Caco-2 (cell line): ENCODE measurements at places on chromosomes 2 and 18. TPM values are rescaled to one million over a fixed set of nuclear protein-coding genes. Genes with fewer than 3 reads are reported as not detected.

DNA sequence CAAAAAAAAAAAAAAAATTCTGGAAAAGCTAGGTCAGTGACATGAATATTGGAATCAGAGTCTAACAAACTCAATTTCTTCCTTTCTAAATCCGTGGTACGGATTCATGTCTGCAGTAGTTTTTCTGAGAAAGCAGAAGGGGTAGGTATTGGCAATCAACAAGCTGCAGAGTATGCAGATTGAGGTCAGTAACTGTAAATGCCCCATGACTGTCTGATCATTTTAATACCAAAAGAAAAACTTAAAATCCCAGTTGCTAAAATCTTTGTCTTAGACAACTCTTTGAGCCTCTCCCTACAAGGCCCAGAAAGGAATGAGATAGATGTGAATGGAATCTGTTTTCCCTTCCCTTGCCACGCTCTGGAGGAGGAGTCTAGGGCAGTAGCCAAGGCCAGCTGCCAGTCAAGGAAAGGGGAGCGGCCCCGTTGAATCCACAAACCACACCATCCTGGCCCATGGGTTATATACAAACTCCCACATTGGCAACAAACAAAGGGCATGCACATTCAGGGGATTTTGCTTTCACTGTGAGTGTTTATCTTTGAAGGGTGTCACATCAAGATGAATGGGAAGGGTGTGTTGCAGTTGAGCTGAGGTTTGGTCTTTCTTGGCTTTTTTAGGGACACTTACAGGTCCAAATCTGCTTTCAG, 6.1 kb upstream of the CASP8 start:
- H3K36me3 ChIP-seq: no peaks in the 10 kb centered on the region
- no peak overlapping the region for H3K4me3 ChIP-seq
- H3K27me3 ChIP-seq: no peaks in the 10 kb centered on the region
- H3K4me1 ChIP-seq: 0 out of 2 replicates have a peak, but pooled peaks cover 3% of the 10 kb centered on the region
- H3K27ac ChIP-seq: no peak overlapping the region

GRCh38 chr2:74486141-74486540, 3.3 kb downstream of the TTC31 start:
- H3K27me3 ChIP-seq: no peaks in the 10 kb centered on the region

GRCh38 chr2:238475034-238475433, 48.3 kb downstream of the ASB1 start:
- H3K4me1 ChIP-seq: no peaks in the 10 kb centered on the region
- no peaks in the 10 kb centered on the region for H3K27me3 ChIP-seq
- no peak overlapping the region for H3K4me3 ChIP-seq
- no peaks in the 10 kb centered on the region for H3K36me3 ChIP-seq
- H3K27ac ChIP-seq: no peak overlapping the region

DNA sequence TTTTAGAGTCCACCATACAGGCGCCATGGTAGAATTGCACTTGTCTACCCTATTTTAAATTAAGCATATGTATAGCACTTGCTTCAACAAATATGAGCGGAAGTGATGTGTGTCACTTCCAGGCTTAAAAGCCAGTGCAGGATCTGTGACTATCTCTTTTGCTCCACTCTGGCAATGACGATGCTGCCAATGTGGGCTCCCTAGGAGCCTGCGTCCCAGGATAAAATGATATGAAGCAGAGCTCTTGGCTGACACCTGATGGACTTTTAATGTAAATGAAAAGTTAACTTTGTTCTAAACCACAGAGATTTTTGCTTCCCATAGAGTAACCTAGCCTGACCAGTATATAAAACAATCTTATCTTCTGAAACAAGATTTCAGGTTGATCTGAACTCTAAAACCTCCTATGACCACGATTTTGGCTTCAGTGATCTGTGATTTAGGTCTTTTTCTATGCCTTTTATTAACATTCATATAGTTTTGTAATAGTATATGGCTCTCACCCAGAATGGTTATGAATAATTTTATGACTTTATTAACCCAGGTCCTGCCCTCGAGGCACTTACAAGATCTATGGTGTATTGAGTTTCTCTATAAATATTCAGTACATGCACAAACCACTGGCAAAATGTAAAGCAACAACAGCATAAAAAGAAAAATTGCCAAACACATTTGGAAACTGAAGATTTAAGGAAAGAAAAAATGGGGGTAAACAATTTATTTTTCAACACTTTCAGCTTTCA, 422.5 kb upstream of the PIK3C3 start:
- H3K27me3 ChIP-seq: no peaks in the 10 kb centered on the region

DNA sequence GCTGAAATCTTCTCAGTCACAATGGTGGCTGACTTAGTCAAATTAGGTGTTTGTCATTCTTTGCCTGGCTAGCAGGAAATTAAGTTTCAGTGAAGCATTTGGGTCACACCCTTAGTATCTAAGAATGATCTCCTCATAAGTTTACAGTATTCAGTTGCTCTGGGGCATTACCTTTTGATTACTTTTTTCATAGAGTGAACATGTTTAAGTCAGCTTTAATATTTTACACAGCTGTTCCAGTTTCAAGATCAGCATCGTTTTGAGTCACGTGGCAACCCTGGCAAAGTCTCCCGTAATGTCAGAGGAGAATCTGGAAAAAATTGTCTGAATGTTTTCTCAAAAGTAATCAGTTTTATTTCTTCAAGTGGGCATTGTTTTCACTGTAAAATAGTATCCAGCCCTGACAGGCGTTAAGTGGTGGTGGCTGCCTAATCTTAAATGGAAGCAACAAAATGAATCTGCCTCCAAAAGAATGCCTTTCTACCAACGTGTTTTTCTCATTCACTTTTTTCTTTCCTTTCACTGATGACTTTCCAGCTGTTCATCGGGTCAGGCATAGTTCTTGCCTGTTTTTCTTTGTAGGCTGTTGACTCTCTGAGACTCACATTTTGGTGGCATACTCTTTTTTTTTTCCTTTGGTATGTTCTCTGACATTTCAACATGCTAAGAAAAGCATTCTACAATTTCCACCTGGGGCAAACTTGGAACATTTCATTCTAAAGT, 319.6 kb upstream of the TCF4 start:
- DNase-seq: no peak
- no peak overlapping the region for H3K4me3 ChIP-seq
- H3K27me3 ChIP-seq: no peaks in the 10 kb centered on the region
- H3K27ac ChIP-seq: no peak overlapping the region

GRCh38 chr2:217250013-217250524, 390.2 kb upstream of the TNP1 start:
- no peak overlapping the region for H3K4me3 ChIP-seq
- H3K36me3 ChIP-seq: no peaks in the 10 kb centered on the region
- H3K4me1 ChIP-seq: no peaks in the 10 kb centered on the region

GRCh38 chr2:234074751-234075517, 24.4 kb downstream of the SPP2 start:
- no peaks in the 10 kb centered on the region for H3K27me3 ChIP-seq
- no peaks in the 10 kb centered on the region for H3K4me1 ChIP-seq
- no peak overlapping the region for H3K27ac ChIP-seq
- no peak overlapping the region for H3K4me3 ChIP-seq
- no peak for DNase-seq

- no peaks in the 10 kb centered on the region for H3K4me1 ChIP-seq
- H3K36me3 ChIP-seq: no peaks in the 10 kb centered on the region
- DNase-seq: no peak
- no peaks in the 10 kb centered on the region for H3K27me3 ChIP-seq
These were observed 101.8 kb upstream of the AGAP1 start for GRCh38 chr2:235391921-235392615.

DNA sequence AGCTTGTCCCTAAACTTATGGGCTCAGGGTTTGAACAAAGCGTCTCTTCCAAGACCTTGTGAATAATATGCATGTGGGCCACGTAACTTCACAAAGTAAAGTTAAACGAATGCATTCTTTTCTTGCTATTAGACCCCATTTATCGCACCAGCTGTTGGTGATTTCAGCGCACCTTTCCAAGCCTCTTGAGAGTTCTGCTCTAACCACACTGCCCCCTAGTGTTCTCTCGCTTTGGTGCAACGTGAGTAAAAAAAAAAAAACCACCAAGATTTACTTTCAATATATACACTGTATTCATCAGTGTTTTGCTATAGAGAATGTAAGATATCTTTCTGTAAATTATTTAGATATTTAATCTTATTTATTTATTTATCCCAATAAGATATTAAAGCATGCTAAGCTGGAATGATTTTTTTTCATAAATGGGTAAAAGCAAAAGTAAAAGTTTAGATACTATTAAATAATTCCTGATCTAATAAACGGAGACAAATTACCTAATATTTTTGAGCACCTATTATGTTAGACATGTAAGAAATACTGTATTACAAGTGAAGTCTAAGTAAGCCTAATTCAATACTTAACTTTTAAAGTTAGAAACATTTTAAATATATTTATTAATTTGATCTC, 459.5 kb downstream of the DLGAP1 start:
- no peak overlapping the region for H3K4me3 ChIP-seq
- H3K36me3 ChIP-seq: no peaks in the 10 kb centered on the region
- H3K4me1 ChIP-seq: no peaks in the 10 kb centered on the region
- H3K27ac ChIP-seq: no peak overlapping the region
- H3K27me3 ChIP-seq: no peaks in the 10 kb centered on the region

GRCh38 chr2:191696966-191697365, 19.0 kb downstream of the NABP1 start:
- no peak overlapping the region for H3K4me3 ChIP-seq
- H3K4me1 ChIP-seq: peaks cover 6% of the 10 kb centered on the region; the same call in 1 of the 2 replicates
- no peak for DNase-seq
- no peaks in the 10 kb centered on the region for H3K27me3 ChIP-seq

DNA sequence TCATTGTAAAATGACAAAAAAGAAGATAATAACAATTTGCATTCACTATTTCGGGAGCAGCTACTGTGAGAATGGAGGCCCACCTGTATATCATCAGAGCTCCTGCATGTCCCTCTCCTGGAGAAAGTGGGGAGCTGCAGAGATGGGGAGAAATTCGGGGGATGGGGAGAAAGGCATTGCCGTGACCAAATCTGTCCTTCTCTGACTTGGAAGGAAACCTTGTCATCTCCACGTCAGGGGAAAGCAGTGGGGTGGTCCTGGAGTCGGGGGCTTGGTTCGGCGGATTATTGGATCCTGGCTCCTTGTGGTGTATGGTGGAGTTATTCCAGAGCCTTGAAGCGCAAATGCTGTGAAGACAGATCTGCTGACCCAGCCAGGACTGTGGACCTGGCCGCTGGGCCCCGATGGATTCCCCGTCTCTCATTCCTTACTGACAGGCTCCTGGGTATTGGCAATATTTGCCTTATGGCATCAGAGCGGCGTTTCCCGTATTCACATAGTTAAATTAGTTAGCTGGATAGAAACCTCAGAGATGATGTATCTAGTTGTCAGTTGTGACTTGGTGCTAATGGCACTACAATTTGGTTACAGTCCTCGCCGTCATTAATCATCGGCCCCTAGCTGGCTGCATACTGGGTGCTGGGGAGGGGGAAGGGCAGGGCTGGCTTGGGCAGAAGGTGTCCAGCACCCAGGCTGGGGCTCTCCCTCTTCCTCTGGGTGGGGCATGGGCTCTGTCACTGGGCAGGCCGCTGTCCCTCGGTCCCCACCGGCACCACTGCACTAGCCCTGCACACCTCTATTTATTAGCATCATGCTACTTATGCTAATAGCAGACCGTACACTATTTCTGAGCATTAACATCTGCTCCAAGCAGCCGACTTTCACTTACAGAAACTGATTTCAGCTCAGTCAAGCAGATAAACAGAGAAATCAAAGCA, 31.7 kb downstream of the CELF4 start:
- no peak for DNase-seq
- H3K36me3 ChIP-seq: no peaks in the 10 kb centered on the region
- H3K4me3 ChIP-seq: no peak overlapping the region
- no peak overlapping the region for H3K27ac ChIP-seq

- no peak overlapping the region for H3K27ac ChIP-seq
- H3K4me1 ChIP-seq: no peaks in the 10 kb centered on the region
- no peak overlapping the region for H3K4me3 ChIP-seq
- H3K36me3 ChIP-seq: no peaks in the 10 kb centered on the region
- DNase-seq: peak; percentile 26
- H3K27me3 ChIP-seq: no peaks in the 10 kb centered on the region
These were observed 39.4 kb downstream of the MYT1L start for GRCh38 chr2:2291500-2292260.

- no peaks in the 10 kb centered on the region for H3K36me3 ChIP-seq
- H3K4me3 ChIP-seq: no peak overlapping the region
- H3K27ac ChIP-seq: no peak overlapping the region
- DNase-seq: peak; percentile 12
These were observed 4.4 kb downstream of the EHD3 start for GRCh38 chr2:31238126-31238905.

DNA sequence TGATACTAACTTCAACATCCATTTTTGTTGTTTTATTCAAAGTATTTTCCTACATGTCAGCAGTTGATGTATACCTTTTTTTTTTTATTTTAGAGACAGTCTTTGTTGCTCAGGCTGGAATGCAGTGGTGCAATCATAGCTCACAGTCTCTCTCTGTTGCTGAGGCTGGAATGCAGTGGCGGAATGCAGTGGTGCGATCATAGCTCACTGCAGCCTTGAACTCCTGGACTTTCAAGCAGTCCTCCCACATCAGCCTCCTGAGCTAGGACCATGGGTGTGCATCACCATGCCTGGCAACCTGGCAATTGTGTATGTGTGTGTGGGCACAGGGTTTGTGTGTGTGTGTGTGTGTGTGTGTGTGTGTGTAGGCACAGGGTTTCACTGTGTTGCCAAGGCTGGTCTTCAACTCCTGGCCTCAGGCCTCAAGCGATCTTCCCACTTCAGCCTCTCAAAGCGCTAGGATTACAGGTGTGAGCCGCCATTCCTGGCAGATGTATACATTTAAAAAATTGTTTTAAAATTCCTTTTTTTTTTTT, 24.8 kb downstream of the SANBR start:
- H3K36me3 ChIP-seq: no peaks in the 10 kb centered on the region
- DNase-seq: peak; percentile 58
- H3K27me3 ChIP-seq: no peaks in the 10 kb centered on the region
- no peak overlapping the region for H3K4me3 ChIP-seq
- H3K4me1 ChIP-seq: no peaks in the 10 kb centered on the region; the same call in 1 of the 2 replicates

GRCh38 chr2:11821705-11822104, 75.3 kb downstream of the LPIN1 start:
- H3K36me3 ChIP-seq: no peaks in the 10 kb centered on the region
- H3K27ac ChIP-seq: no peak overlapping the region
- peaks cover 12% of the 10 kb centered on the region for H3K4me1 ChIP-seq

GRCh38 chr2:218805627-218806026, 23.7 kb downstream of the CYP27A1 start:
- H3K27me3 ChIP-seq: no peaks in the 10 kb centered on the region
- H3K36me3 ChIP-seq: no peaks in the 10 kb centered on the region
- no peak for DNase-seq
- no peaks in the 10 kb centered on the region for H3K4me1 ChIP-seq
- no peak overlapping the region for H3K4me3 ChIP-seq
- H3K27ac ChIP-seq: no peak overlapping the region

- peak overlapping the region; percentile 63 for H3K27ac ChIP-seq
- H3K4me3 ChIP-seq: peak overlapping the region; percentile 44
These were observed 32.8 kb downstream of the TTC32 start for GRCh38 chr2:19868701-19869580.

- H3K4me1 ChIP-seq: 0 out of 2 replicates have a peak, but pooled peaks cover 3% of the 10 kb centered on the region
- DNase-seq: no peak
- H3K4me3 ChIP-seq: no peak overlapping the region
- H3K27ac ChIP-seq: no peak overlapping the region
These were observed 6.0 kb downstream of the CIAO1 start for GRCh38 chr2:96271995-96272394.

Gene ERBB4
- not detected in 2 replicates for total RNA-seq

Gene TTN
- total RNA-seq: 9.3 and 11.0 TPM in 2 replicates

Gene APLF
- 3.9 and 4.0 TPM in 2 replicates for total RNA-seq

Gene TMEM247
- not detected in 2 replicates for total RNA-seq

Gene ORMDL1
- 52.1 and 52.7 TPM in 2 replicates for total RNA-seq

Gene OR6B2
- not detected in 2 replicates for total RNA-seq

Gene COLEC12
- total RNA-seq: 0.09 and 0.44 TPM in 2 replicates

Gene SERPINB12
- total RNA-seq: not detected in 2 replicates

Gene ELOA2
- not detected in 2 replicates for total RNA-seq

Gene RAB6C
- not detected in 2 replicates for total RNA-seq

Gene FAM228A
- not detected in 2 replicates for total RNA-seq

Gene KCNE4
- not detected in 2 replicates for total RNA-seq

Gene RNF144A
- total RNA-seq: 1.6 and 3.0 TPM in 2 replicates

Gene CEP192
- total RNA-seq: 33.5 and 38.1 TPM in 2 replicates
